CD4-positive, alpha-beta T cell (primary cell): ENCODE measurements at places on chromosomes 4 and X.
A peak's percentile ranks its signal among the peaks of the same experiment; 100 is the strongest.

DNA sequence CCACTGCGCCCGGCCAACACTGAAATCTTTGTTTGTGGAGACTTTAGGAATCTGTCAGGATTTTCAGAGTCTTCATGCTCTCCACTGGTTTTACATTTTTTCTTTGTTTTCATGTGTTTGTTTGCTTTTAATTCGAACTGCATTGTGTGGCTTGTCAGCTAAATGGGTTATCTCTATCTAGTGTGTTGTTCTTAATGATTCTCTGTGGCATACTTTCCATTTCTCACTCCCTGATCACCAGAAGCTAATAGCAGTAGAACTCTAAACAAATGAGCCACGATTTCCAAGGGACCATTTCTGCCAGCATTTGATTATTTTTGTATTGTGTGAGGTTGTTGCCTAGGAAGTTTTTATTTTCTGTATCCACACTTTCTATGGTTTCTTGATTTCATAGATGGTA, 352.4 kb downstream of the CAMK2D start:
- H3K4me1 ChIP-seq: no peaks in the 10 kb centered on the region
- no peak for DNase-seq
- H3K27me3 ChIP-seq: no peaks in the 10 kb centered on the region
- no peak overlapping the region for H3K4me3 ChIP-seq
- H3K36me3 ChIP-seq: no peaks in the 10 kb centered on the region

- H3K36me3 ChIP-seq: no peaks in the 10 kb centered on the region
- DNase-seq: no peak
- H3K4me3 ChIP-seq: no peak overlapping the region
- no peaks in the 10 kb centered on the region for H3K27me3 ChIP-seq
- H3K4me1 ChIP-seq: no peaks in the 10 kb centered on the region
- H3K27ac ChIP-seq: no peak overlapping the region
These were observed 54.7 kb upstream of the KLHL13 start for GRCh38 chrX:118171356-118171755.

DNA sequence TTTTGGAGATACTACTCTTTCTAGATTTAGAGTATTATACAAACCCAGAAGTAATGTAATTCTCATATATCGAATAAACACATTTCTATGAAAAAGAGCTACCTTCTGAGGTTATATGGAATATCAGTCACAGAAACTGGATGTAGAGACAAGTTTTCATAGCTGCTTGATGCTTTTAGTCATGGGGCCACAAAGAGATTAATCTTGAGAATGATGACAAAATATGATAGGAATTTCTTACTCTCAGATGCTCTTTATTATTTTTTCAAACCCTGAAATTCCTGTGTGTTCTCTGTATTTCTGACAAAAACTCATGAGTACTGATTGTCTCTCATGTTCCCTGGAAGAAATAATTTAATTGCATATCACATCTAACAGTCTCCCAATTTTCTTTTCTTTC, 662.5 kb downstream of the RAPGEF2 start:
- DNase-seq: no peak
- H3K4me1 ChIP-seq: no peaks in the 10 kb centered on the region
- H3K36me3 ChIP-seq: no peaks in the 10 kb centered on the region

- no peaks in the 10 kb centered on the region for H3K36me3 ChIP-seq
- H3K4me1 ChIP-seq: no peaks in the 10 kb centered on the region
- no peak for DNase-seq
- no peak overlapping the region for H3K4me3 ChIP-seq
- no peak overlapping the region for H3K27ac ChIP-seq
These were observed 170.2 kb downstream of the PACRGL start for GRCh38 chr4:20870436-20870835.

- DNase-seq: no peak
- H3K36me3 ChIP-seq: no peaks in the 10 kb centered on the region
These were observed 3.1 kb upstream of the CENPE start for GRCh38 chr4:103201253-103201652.

- H3K27ac ChIP-seq: no peak overlapping the region
- no peak overlapping the region for H3K4me3 ChIP-seq
- H3K4me1 ChIP-seq: peaks cover 31% of the 10 kb centered on the region
- no peak for DNase-seq
- no peaks in the 10 kb centered on the region for H3K36me3 ChIP-seq
- H3K27me3 ChIP-seq: no peaks in the 10 kb centered on the region
These were observed 2.8 kb downstream of the TRIM2 start for GRCh38 chr4:153207027-153207426.

GRCh38 chr4:147964266-147964880, 232.5 kb downstream of the ARHGAP10 start:
- H3K36me3 ChIP-seq: no peaks in the 10 kb centered on the region
- no peak for DNase-seq
- no peaks in the 10 kb centered on the region for H3K27me3 ChIP-seq
- no peak overlapping the region for H3K4me3 ChIP-seq
- no peak overlapping the region for H3K27ac ChIP-seq

- no peak for DNase-seq
- H3K27ac ChIP-seq: no peak overlapping the region
- H3K36me3 ChIP-seq: no peaks in the 10 kb centered on the region
- H3K27me3 ChIP-seq: no peaks in the 10 kb centered on the region
- no peaks in the 10 kb centered on the region for H3K4me1 ChIP-seq
These were observed 143.3 kb downstream of the RNF150 start for GRCh38 chr4:140989944-140990343.

GRCh38 chr4:159062381-159062780, 40.5 kb upstream of the RAPGEF2 start:
- H3K27me3 ChIP-seq: no peaks in the 10 kb centered on the region
- no peaks in the 10 kb centered on the region for H3K36me3 ChIP-seq
- H3K4me1 ChIP-seq: no peaks in the 10 kb centered on the region
- no peak overlapping the region for H3K27ac ChIP-seq

- no peaks in the 10 kb centered on the region for H3K36me3 ChIP-seq
- no peaks in the 10 kb centered on the region for H3K4me1 ChIP-seq
- H3K27me3 ChIP-seq: no peaks in the 10 kb centered on the region
- no peak overlapping the region for H3K4me3 ChIP-seq
These were observed 3.2 kb upstream of the IL1RAPL1 start for GRCh38 chrX:28584025-28584424.

DNA sequence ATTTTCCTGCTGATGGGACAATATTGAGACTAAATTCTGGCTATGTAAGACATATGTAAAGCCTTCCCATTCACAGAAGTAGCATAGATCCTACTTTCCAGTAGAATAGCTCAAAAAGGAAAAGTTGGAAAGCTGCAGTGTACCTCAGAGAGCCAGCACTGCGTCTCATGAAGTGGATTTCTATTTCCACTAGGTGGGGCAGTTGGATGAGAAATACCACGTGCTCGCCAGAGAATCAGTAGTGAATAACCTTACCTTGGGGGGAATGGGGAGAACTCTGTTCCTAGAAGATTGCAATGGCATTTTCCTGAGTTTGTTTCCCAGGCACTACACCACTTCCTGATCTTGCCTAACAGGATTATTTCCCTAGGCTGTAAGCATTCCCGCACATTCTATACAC, 907.1 kb downstream of the FSTL5 start:
- H3K27ac ChIP-seq: no peak overlapping the region
- H3K4me3 ChIP-seq: no peak overlapping the region
- no peaks in the 10 kb centered on the region for H3K36me3 ChIP-seq
- no peak for DNase-seq

- H3K36me3 ChIP-seq: no peaks in the 10 kb centered on the region
- no peaks in the 10 kb centered on the region for H3K27me3 ChIP-seq
- H3K27ac ChIP-seq: no peak overlapping the region
These were observed 180.4 kb downstream of the MAML3 start for GRCh38 chr4:139973616-139974015.

DNA sequence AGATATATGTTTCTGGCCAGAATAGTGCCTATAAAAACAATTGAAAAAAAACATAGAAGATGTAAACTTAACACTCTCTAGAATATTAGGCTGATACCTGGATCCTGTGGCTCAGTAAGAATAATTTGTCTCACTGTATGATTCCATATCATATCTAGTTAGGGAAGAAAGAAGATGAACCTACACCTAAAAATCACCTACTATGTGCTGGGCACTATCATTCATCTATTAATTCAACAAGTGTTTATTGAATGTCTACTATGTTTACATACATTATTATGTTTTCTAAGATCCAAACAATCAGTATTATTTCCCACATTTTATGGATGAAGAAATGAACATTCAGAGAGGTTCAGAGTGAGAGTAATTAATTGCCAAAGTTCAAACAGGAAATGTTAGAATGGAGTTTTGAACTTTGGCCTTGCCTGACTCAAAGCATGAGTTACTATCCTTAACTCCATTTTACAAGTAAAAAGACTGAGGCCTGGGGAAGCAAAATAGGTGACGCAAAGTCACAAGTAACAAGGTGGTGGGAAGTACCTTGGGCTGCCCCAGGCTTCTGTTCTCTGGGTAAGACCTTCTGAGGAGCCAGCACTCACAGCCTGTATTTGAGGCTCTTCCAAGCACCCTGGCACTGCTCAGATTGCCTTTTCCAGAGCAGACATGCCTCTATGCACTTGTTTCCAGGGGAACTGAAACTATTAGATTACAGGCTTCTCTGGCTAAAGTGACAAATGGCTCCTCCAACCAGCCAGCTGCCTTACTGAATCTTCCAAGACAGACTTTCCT, 111.1 kb upstream of the ACSL4 start:
- H3K27ac ChIP-seq: no peak overlapping the region
- no peaks in the 10 kb centered on the region for H3K36me3 ChIP-seq
- H3K4me3 ChIP-seq: no peak overlapping the region
- no peaks in the 10 kb centered on the region for H3K27me3 ChIP-seq

- peak overlapping the region; percentile 73 for H3K4me3 ChIP-seq
- H3K36me3 ChIP-seq: no peaks in the 10 kb centered on the region
- H3K4me1 ChIP-seq: peaks cover 7% of the 10 kb centered on the region
- H3K27me3 ChIP-seq: no peaks in the 10 kb centered on the region
These were observed 2.5 kb upstream of the RS1 start for GRCh38 chrX:18674417-18674787.

DNA sequence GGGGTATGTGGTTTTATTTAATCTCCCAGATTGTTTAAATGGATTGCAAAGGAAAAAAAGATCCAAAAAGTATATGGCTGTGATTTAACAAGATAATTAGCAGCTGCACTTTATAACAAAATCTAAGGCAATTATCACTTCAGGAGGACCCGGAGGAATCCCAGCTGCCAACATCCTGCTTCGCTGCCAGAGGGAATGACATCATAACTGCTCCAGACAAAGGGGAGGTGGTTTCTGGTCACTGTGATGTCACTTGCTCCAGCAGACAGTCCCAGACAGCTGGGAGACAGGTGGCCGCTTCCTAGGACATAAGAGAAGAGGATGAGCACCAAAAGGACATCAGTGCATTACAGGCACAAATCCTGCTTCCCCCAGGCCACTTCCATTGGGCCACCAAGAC, 371.0 kb downstream of the BCOR start:
- H3K4me1 ChIP-seq: peaks cover 12% of the 10 kb centered on the region
- H3K4me3 ChIP-seq: no peak overlapping the region
- H3K27me3 ChIP-seq: no peaks in the 10 kb centered on the region
- no peaks in the 10 kb centered on the region for H3K36me3 ChIP-seq
- DNase-seq: no peak

DNA sequence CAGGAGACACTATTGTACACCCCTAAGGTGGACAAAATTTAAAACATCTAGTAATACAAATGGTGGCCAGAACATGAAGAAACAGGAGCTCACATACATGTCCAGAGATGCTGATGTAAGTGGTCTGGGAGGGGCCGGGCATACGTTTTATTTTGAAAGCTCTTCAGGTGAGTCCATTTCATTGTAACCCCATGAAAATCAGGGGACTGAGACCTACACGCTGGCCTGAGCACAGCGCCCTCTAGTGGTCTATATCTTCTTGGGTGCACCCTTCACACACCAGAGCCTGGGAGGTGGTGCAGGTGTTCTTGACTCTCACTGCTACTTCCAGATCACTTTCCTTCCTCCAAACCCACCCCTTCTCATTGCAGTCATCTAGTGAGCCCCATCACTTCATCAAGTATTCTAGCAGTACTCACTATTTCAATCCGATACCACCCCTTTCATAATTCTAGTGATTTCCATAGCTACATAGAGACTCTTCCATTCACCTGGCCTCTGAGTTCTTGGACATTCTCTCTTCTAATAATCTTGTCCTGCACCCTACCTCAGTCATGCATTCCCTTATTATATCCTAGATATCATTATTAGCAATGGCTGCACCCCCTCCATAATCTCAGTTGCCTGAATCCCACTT, 4.3 kb upstream of the TLR6 start:
- no peaks in the 10 kb centered on the region for H3K36me3 ChIP-seq
- H3K4me3 ChIP-seq: no peak overlapping the region
- H3K4me1 ChIP-seq: peaks cover 19% of the 10 kb centered on the region

GRCh38 chr4:73189274-73189810, 69.3 kb downstream of the ANKRD17 start:
- H3K36me3 ChIP-seq: peaks cover 4% of the 10 kb centered on the region
- no peaks in the 10 kb centered on the region for H3K27me3 ChIP-seq
- H3K4me1 ChIP-seq: no peaks in the 10 kb centered on the region
- H3K27ac ChIP-seq: no peak overlapping the region
- no peak overlapping the region for H3K4me3 ChIP-seq

GRCh38 chrX:86148594-86148993, 343 bp downstream of the DACH2 start:
- DNase-seq: no peak
- peaks cover 9% of the 10 kb centered on the region for H3K4me1 ChIP-seq
- peak overlapping the region; percentile 27 for H3K4me3 ChIP-seq
- peaks cover 27% of the 10 kb centered on the region for H3K27me3 ChIP-seq

DNA sequence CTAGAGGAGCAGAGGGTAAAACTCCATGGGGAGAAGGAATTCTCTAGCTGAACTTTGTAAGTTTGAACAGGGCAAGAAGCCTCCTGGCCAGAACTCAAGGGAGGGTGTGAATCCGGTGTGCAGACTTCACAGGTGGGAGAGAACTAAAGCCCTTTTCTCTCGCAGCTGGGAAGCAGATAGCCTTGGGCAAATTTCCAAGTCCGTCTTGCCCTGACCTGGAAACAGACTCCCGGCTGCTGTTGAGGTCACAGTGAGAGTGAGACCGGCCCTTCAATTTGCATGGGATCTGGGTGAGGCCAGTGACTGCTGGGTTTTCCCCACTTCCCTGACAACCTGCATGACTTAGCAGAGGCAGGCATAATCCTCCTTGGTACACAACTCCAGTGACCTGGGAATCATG, 94.5 kb upstream of the ZNF827 start:
- no peak overlapping the region for H3K4me3 ChIP-seq
- no peak overlapping the region for H3K27ac ChIP-seq
- H3K36me3 ChIP-seq: no peaks in the 10 kb centered on the region
- H3K4me1 ChIP-seq: no peaks in the 10 kb centered on the region
